ENCODE measurements at places on chromosomes 16 and 17.

DNA sequence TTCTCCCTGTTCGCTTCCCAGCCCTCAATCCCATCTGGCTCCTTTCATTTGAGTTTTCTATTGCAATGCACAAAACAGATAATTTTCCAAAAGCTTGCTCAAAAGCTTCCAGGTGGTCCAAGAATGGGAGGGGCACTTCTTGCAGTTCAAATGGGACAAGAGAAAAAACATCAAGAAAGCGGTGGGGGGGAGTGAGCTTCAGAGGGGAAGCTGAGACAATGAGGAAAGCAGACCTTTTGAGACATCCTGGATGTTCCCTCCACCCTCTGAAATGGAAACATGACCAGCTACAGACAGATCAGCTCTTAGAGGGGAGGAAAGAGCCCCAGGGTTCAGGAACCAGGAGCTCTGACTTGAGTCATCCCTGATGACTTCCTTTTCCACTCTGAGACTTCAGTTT, 368.2 kb downstream of the SLC39A11 start:
- DNase-seq = no peak

DNA sequence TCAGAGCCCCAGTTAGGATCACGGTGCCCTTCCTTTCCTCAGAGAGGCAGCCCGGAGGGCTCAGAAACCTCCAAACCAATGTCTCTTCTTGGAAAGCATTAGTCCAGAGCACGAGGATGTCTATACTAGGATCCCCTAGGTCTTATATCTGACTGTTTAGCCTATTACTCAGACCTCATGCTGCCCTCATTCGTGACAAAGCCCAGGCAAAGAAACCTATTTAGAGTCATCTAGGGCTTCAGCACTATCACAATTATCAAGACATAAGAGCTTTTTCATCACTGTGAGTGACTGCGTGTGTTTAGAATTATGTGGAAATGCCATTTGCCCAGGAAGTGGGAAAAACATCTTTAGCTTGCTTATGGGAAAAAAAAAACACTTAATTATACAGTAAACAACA, 159.8 kb upstream of the NOL11 start:
- DNase-seq = no peak

DNA sequence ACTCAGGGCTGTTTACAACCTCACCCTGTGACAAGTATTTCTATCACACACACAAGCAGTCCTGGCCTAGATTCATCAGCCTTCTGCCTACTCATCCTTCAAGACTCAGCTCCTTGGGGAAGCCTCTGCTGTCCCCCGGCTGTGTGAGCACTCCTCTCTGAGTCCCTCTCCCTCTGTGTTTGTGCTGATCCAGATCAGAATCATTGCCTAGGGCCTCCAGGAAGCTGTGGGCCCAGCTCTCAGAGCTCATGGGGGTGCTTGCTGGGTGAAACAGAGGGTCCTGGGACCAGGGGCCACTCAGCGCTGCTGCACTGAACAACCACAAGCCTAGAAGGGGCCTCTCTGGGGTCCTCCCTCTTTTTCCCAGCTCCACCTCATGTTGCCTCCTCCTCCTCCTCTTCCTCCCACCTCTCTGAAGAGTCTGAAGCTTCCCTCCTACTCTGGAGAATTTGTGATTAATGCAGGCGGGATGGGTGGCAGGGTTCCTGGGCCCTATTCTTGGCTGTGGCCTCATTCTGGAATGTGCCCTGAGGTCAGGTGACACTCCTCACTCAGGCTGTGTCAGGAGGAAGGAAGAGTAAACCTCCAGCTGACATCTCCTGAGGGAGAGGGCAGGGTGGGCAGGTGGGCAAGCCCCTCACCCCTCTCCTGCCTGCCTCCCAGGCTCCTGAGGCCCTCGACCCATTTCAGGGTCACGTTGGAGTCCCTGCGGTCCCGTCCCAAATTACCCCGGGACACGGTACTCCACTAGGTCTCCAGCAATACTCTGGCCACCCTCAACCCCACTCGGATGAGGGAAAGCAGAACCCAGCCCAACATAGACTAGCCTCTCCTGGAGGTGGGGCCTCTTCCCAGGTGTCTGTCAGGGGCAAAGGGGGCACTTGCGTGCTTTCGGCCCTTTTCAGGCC, 10.1 kb downstream of the WFIKKN2 start:
- no peak for DNase-seq

- DNase-seq = no peak
Observed at GRCh38 chr16:47612711-47613110, 151.6 kb downstream of the PHKB start.

DNA sequence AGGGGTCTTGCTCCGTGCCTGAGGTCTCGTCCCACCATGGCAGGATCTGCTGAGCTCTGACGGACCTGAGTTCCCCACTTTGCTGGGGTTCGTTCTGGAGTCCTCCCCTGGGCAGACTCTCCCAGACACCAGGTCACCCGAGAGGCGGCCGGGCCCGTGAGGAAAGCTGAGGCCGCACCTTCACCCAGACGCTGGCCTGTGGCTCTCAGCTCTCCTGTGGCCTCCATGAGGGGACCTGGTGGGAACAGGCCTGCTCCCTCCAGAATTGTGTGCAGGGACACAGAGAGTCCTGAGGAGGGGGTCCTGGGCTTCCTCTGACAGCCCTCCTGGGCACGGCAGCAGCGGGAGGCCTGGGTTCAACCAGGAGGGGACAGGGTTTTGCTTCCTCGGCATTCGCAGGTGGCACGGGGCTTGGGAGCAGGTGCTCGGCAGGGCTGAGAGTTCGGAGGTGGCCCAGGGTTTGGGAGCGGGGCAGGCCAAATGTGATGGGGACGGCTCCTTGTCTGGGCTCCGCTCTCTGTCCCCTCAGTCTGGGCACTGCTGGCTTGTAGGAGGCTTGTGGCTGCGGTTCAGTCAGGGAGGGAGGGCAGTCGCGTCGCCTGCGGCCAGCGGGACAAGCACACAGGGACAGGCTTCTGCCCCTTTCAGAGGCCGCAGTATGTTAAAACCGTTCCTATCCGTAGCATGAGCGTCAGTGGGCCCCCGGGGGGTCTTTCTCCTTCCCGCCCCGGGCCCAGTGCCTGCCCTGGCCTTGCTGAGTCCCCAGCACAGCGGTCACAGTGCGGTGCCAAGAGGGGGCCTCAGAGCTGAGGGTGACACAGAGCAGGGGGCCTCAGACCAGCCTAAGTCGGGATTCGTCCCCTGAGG, 8.1 kb upstream of the SNAI3 start:
- no peak for DNase-seq

DNA sequence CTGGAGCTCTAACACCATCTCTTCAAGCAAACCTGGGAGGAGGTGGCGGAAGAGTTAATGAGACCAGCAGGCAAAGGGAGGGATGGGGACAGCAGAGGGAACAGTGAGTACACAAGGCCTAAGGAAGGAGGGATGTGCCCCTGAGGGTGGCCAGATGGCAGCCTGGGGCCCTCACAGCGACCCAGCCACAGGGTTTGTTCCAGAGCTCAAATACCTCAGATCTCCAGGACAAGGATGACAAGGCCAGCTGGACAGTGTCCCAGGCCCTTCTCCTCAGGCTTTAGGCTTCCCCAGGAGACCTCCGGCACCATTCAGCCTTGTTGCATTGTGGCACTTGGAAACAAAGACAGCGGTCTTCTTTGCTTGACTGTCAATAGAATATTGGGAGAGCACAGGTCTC, 14.9 kb downstream of the CDIP1 start:
- DNase-seq = no peak

GRCh38 chr16:16108759-16109158, 114.5 kb downstream of the ABCC6 start:
- DNase-seq = no peak

DNA sequence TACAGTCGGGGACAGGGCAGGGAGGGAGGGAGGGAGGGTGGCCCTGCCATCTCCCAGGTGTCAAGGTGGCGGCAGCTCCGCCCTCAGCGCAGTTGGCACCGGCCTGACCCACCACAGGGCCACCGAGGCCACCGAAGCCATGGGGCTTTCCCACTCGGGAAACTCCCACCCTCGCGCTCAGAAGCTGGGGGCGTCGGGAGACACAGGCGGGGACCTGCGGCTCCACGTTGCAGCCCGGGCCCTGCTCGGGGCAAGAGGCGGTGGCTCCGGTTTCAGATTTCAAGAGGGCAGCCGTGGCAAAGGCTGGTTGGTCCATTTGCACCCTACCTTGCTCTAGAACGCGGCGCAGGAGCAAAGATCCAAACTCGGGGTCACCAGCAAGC, 544 bp downstream of the CYB561 start:
- no peak for DNase-seq

GRCh38 chr17:39716073-39716818, 14.1 kb downstream of the MIEN1 start:
- DNase-seq = no peak

DNA sequence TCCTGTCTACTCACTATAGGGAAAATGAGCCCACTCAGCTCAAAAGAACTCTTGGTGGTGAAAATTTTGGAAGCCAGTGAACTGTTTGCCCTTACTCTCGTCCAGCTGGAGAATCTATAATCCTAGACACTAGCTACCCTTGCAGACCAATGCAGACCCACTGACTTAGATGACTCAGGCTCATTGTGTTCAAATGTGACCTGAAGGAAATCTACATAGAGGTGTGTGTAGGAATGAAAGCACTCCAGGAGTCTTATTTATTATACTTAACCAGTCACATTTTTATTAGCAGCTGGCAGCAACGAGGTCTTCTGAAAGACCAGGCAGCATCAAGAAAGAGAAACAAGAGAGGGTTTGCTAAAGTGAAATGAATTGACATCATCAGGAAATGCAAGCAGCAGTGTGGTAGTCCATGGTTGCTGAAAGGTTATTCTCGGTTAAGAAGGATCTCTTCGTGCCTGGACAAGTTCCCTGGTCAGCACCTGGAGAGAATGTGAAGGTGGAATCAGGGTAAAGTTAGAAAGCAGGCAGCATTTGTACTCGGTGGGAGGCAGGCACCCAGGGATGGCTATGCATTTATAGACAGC, 1.4 kb downstream of the KRTAP29-1 start:
- DNase-seq = no peak

GRCh38 chr16:78784771-78785170, 685.3 kb downstream of the WWOX start:
- DNase-seq = no peak

DNA sequence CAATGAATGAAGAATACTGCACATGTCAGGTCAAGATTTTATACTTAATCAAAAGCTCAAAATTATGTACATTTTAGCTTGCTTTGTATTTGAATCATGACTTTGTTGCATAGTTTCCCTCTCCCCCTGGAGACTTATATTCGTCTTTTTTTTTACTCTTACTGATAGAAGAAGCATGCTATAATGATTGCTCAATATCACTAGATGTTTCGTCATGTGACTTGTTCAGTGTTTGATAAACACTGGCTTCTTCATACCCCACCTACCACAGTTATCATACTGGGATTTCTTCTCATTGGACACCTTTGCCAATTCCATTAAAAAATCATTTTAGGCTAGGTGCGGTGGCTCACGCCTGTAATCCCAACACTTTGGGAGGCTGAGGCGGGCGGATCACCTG, 148.7 kb downstream of the FTO start:
- DNase-seq = no peak

DNA sequence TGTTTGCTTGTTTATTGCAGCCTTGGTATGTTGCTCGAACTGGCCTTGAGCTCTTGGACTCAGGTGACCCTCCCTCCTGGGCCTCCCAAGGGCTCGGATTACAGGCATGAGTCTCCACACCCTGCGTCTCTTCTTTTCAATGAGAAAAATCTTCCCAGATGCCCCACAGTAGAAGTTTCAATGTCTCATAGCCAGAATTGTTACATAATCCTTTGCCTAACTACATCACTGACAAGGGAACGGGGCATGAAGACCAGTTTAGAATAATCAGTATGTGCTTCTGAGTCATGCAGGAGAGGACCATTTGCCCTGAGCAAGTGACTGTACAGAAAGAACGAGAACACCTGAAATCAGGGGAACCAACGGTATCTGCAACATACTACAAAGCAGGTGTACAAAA, 61.9 kb upstream of the RBBP6 start:
- DNase-seq = no peak

DNA sequence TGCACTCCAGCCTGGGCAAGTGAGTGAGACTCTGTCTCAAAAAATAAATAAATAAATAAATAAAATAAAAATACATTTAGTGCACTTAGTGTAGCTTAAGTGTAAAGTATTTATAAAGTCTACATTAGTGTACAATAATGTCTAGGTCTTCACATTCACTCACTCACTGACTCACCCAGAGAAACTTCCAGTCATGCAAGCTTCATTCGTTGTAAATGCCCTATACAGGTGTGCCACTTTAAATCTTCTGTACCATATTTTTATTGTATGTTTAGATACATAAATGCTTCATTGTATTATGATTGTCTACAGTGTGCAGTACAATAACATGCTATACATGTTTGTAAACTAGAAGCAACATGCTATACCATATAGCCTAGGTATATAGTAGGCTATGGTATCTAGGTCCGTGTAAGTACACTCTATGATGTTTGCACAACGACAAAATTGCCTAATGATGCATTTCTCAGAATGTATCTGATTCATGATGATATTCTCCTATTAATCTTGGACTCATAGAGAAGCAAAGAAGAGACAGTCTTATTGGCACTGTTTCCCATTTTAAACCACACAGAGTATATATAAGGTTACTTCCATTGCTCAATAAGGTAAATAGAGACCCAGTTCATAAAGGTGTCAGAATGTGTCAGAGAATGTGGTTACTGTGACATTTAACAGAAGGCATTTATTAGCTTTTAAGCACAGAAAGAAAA, 1314.9 kb downstream of the CDH11 start:
- DNase-seq = no peak

DNA sequence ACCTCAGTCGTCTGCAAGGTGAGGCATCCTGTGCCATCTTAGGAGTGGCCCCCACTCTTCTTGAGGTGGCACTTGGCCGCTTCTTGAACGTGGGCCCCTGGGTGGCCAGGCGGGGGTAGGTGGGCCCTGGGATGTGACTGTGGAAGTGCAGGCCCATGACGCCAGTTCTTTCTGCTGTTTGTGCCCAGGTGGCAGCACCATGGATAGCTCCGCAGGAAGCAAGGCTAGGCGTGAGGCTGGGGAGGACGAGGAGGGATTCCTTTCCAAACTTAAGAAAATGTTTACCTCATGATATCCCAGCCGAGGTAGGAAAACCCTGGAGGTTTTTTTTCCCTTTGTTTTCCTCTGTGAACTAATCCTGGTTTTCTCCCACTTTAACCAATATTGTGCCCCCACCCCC, 19.8 kb downstream of the NMRAL1 start:
- no peak for DNase-seq

DNA sequence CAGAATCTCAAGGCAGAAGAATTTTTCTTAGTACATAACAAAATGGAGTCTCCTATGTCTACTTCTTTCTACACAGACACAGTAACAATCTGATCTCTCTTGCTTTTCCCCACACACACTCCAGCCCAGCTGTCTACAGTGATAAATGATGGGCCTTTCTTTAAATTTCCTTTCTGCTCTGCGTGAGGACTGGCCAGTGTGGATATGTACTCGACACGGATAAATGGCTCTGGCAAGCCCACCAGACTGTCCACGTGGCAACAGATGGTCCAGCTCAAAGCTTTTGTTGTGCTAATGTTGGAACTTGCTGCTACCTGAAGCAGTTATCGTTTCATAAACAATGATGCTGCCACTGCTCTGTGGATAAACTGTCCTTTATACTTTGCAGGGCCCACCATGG, 410.7 kb downstream of the TMEM114 start:
- DNase-seq = no peak

All from cortex of kidney (tissue), 1 donor.